ENCODE measurements at places on chromosomes 5 and 9. TPM values are rescaled to one million over a fixed set of nuclear protein-coding genes. Genes with fewer than 3 reads are reported as not detected.

BSPRY gene
- total RNA-seq: 20.4 TPM

RAB3C gene
- total RNA-seq: not detected

SLC36A3 gene
- not detected for total RNA-seq

ST8SIA4 gene
- under 0.01 TPM for total RNA-seq

CYLC2 gene
- not detected for total RNA-seq

PTGDS gene
- 0.26 TPM for total RNA-seq

LCN1 gene
- not detected for total RNA-seq

N4BP3 gene
- 4.5 TPM for total RNA-seq

LHX6 gene
- 0.13 TPM for total RNA-seq

PTGES gene
- 0.90 TPM for total RNA-seq

ZNF474 gene
- total RNA-seq: 0.26 TPM

NSG2 gene
- total RNA-seq: not detected

C9orf152 gene
- total RNA-seq: under 0.01 TPM

OLFM1 gene
- total RNA-seq: 0.13 TPM

IFNB1 gene
- total RNA-seq: 0.26 TPM

EFNA5 gene
- 5.9 TPM for total RNA-seq

YIPF5 gene
- 65.8 TPM for total RNA-seq

IL13 gene
- total RNA-seq: not detected

CD72 gene
- total RNA-seq: 0.90 TPM

POLR3G gene
- 7.4 TPM for total RNA-seq

AMACR gene
- 6.3 TPM for total RNA-seq

NIPSNAP3A gene
- total RNA-seq: 30.6 TPM

FOXI1 gene
- total RNA-seq: not detected

HTR1A gene
- total RNA-seq: not detected

SLC6A7 gene
- total RNA-seq: not detected

SLC2A8 gene
- 7.0 TPM for total RNA-seq

SPZ1 gene
- total RNA-seq: not detected

SLC46A2 gene
- total RNA-seq: not detected

PHAX gene
- 56.9 TPM for total RNA-seq

SOX30 gene
- under 0.01 TPM for total RNA-seq

ITGA1 gene
- total RNA-seq: 3.7 TPM

DMRT3 gene
- not detected for total RNA-seq

MED10 gene
- total RNA-seq: 16.3 TPM

FGF10 gene
- not detected for total RNA-seq

IFT74 gene
- total RNA-seq: 6.8 TPM

KCNN2 gene
- total RNA-seq: not detected

F2RL1 gene
- 25.5 TPM for total RNA-seq

CCDC192 gene
- total RNA-seq: not detected

ATG12 gene
- total RNA-seq: 28.8 TPM

LCN9 gene
- total RNA-seq: not detected

TMEM232 gene
- 0.79 TPM for total RNA-seq

SLC25A2 gene
- total RNA-seq: not detected

SMIM33 gene
- not detected for total RNA-seq

ANXA6 gene
- total RNA-seq: 11.3 TPM

ZNG1E gene
- total RNA-seq: 46.7 TPM

FAM78A gene
- under 0.01 TPM for total RNA-seq

SPATA31E1 gene
- not detected for total RNA-seq

EIF4E1B gene
- not detected for total RNA-seq

Data from bronchial epithelial cell (primary cell).